Stimulated activated memory B cell treated with anti-CD40 and anti-IgM and Interleukin-4, amounts not matched to agents 10 μg/mL and 1 μg/mL and 100 μg/mL, for 72 hours (primary cell): ENCODE measurements at places on chromosomes 16 and 17.

DNA sequence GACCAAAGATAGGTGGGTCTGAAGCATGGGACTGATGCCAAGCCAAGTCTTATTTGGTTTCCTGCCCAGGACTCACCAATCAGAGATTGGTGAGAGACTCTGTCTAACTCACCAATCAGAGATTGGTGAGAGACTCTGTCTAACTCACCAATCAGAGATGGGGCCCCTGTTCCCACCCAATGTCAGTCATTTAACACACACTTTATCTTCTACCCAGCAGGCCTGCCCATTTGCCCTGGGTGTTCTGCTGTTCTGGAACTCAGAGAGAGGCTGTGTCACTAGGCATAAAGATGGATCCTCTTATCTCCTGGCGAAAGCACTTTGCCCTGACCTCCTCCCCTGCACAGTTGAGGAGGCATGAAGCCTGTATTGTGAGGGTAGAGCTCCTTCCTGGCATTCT, 5.4 kb upstream of the RHOT1 start:
- no peak overlapping the region for H3K4me3 ChIP-seq
- peaks cover 13% of the 10 kb centered on the region for H3K4me1 ChIP-seq
- no peaks in the 10 kb centered on the region for H3K36me3 ChIP-seq
- ATAC-seq = no peak
- no peak overlapping the region for H3K27ac ChIP-seq
- H3K27me3 ChIP-seq = no peaks in the 10 kb centered on the region

DNA sequence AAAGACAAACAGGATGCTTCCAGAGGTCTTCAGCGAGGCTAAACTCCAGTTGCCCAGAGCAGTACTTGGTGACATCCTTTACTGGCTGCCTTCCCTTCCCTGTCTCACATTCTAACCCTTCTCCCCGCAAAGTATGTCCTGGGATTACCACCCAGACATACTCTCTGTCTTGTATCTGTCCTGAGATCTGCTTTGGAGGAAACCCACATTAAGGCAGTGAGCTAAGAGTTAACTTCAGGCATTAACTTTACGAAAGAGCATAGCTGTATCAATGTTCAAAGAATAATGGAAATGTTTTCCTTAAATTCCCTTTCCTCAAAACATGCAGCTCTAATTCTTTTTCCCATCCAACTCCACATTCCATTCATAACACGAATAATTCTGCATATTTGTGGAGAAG, 385.2 kb downstream of the NPIPA8 start:
- no peak for ATAC-seq
- H3K36me3 ChIP-seq = no peaks in the 10 kb centered on the region
- H3K4me1 ChIP-seq = peaks cover 18% of the 10 kb centered on the region
- H3K27me3 ChIP-seq = peaks cover 28% of the 10 kb centered on the region
- no peak overlapping the region for H3K27ac ChIP-seq

DNA sequence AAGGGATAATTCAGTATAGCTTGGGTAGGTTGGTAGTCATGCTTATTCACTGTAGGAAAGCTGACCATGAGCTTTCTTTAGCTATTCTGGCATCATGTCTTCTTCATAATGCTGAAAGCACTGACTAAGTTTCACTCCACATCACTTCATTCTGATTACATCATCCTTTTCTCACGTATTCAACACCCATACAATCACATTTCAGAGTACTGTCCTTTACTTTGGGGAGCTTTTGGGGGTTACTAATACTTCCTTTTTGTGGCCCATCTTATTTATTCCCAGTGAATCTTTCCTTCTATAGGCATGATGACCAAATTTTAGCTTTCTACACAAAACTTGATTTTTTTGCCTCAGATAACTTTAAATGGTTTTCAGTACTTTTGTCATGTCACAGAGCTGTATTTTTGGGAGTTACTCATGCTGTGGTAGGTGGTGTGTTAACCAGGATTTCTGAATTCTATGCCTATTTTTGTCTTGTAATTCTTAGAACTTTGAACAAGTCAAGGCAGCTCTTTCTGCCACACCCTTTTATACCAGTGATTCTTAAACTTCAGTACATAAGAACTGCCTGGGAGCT, 23.5 kb downstream of the TADA2A start:
- ATAC-seq = no peak
- peaks cover 4% of the 10 kb centered on the region for H3K4me1 ChIP-seq
- H3K27me3 ChIP-seq = no peaks in the 10 kb centered on the region
- no peak overlapping the region for H3K4me3 ChIP-seq

DNA sequence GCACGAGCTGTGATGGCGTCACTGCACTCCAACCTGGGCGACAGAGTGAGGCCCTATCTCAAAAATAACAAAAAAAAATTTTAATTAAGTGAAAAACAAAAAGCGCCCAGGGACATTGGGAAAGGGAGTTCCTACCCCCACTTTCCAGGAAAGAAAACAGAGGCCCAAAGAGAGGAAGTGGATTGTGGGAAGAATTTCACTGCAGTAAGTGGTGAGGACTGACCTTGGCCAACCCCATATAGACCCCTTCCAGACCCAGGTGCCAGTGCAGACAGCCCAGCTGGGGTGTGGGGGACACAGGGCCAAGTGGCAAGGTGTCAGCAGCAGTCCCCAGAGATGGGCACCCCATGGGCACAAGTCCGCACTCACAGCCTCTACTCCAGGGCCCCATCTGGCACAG, 29.0 kb upstream of the KRT17 start:
- no peak overlapping the region for H3K4me3 ChIP-seq
- H3K36me3 ChIP-seq = no peaks in the 10 kb centered on the region
- H3K27me3 ChIP-seq = peaks cover 18% of the 10 kb centered on the region
- peaks cover 4% of the 10 kb centered on the region for H3K4me1 ChIP-seq

DNA sequence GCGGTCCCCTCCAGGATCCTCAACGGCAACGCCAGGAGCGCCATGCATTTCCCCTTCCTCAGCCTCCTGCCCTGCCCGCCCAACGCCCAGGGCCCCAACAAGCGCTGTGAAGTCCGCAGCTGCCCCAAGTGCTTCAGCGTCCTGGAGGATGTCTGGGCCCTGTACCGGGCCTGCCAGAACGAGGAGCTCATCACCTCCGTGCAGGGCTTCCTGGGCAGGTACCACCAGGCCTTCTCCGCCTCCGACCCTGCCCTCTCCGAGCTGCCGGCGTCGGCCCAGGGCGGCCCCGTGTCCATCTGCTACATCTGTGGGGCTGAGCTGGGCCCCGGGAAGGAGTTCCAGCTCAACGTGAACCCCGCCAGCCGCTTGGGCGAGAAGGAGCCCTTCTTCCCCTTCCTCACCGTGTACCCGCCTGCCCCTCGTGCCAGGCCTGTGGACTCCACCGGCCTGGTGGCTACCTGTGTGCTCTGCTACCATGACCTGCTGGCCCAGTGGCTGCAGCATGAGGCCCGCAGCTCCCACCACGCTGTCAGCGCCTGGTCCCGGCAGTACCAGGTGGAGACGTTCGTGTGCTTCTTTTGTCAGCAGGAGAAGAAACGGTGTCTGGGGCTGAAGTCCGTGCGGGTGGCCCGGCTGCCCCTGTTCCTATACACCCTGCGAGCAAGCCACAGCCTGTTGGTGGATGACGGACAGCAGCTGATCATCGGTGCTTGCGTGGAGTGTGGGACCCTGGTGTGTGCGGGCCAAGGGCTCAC, 58.9 kb upstream of the CIBAR2 start:
- H3K27me3 ChIP-seq = peaks cover 87% of the 10 kb centered on the region
- no peak overlapping the region for H3K27ac ChIP-seq
- H3K36me3 ChIP-seq = no peaks in the 10 kb centered on the region
- H3K4me3 ChIP-seq = no peak overlapping the region
- H3K4me1 ChIP-seq = peaks cover 7% of the 10 kb centered on the region
- ATAC-seq = no peak

GRCh38 chr16:491220-491919, 36.1 kb upstream of the CAPN15 start:
- H3K4me3 ChIP-seq = no peak overlapping the region
- peak; percentile 36 for ATAC-seq
- H3K27me3 ChIP-seq = no peaks in the 10 kb centered on the region
- peaks cover 40% of the 10 kb centered on the region for H3K36me3 ChIP-seq
- H3K4me1 ChIP-seq = no peaks in the 10 kb centered on the region
- no peak overlapping the region for H3K27ac ChIP-seq

DNA sequence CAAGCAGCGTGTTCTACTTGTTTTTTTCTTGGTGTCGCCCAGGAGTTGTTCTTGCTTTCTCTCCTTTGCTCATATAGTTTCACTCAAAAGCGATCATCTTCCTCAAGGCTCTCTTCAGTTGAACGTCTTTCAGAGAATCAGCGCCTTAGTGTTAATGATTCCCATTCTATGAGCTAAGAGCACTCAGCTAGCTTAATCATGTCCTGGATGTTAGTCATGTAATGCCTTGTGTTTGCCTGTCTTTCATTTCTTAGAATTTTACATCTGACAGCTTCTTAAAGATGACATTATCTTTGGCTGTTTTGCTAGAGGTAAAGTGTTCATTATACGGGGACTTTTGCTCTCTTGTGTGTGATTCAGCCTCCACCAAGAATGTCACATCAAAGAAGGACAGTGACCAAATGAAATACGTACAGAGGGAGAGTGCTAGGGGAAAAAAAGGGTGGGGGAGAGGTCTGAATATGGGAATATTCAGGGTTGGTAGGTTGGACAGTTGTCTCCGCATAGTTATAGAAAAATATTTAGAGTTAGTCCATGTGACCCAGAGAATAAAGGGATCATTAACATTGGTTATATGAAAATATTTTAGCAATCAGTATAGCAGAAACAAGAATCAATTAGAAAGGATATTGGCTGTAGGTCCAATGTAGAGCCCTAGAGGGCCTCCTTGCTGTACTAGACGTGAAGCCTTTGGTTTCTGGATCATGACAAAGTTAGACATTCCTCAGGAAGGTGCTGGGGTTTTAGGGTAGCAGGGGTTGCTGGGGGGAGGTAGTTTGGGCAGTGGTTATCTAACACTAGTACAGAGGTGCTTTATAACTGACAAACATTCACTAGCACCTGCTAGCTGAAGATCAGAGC, 31.9 kb upstream of the ANKFN1 start:
- no peaks in the 10 kb centered on the region for H3K27me3 ChIP-seq
- no peak overlapping the region for H3K4me3 ChIP-seq
- no peaks in the 10 kb centered on the region for H3K36me3 ChIP-seq

- H3K27me3 ChIP-seq = no peaks in the 10 kb centered on the region
- ATAC-seq = no peak
- H3K36me3 ChIP-seq = no peaks in the 10 kb centered on the region
- H3K27ac ChIP-seq = no peak overlapping the region
- no peaks in the 10 kb centered on the region for H3K4me1 ChIP-seq
- no peak overlapping the region for H3K4me3 ChIP-seq
Measured at GRCh38 chr17:71234349-71234748, 886.5 kb upstream of the SOX9 start.

DNA sequence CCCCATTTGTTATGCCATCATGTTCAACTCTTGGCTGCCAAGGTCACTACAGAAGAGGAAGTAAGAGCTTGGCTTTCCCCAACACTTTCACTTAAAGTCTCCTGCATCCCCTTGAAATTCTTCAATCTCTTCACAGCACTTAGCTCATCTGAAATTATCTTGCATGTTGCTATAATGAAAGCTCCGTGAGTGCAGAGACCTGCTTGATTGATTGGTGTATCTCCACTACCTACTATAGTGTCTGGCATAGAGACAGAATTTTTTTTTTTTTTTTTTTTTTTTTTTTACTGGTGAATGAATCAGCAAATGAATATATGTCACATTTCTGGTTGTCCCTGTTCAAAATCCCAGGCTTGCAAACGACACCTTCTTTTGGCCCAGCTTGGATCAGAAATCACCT, 1.9 kb upstream of the SDR42E1 start:
- no peak overlapping the region for H3K4me3 ChIP-seq
- peaks cover 17% of the 10 kb centered on the region for H3K36me3 ChIP-seq
- peaks cover 17% of the 10 kb centered on the region for H3K4me1 ChIP-seq
- no peak overlapping the region for H3K27ac ChIP-seq
- ATAC-seq = peak; percentile 53
- peaks cover 2% of the 10 kb centered on the region for H3K27me3 ChIP-seq

GRCh38 chr17:55705847-55706246, 16.8 kb downstream of the TMEM100 start:
- no peaks in the 10 kb centered on the region for H3K36me3 ChIP-seq
- no peak overlapping the region for H3K4me3 ChIP-seq
- H3K27ac ChIP-seq = no peak overlapping the region

DNA sequence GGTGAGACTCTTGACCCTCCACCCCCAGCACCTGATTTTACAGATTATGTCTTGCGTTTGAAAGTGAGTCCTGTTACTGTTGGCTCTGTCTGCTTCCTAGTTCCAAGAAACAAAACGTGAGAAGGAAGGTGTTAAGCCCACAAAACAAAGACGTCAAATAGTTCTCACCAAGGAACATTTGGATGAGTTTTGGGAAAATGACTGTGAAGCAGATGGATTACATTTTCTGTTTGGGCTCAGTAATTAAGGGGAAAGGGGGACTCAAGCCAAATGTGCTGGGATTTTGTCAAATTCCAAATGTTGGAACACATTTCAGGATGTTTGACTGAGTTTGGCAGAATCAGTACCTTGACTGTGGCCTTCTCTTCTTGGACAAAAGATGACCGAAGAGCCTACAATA, 71.2 kb downstream of the PCTP start:
- no peak overlapping the region for H3K4me3 ChIP-seq
- H3K27me3 ChIP-seq = no peaks in the 10 kb centered on the region
- no peaks in the 10 kb centered on the region for H3K4me1 ChIP-seq
- no peak overlapping the region for H3K27ac ChIP-seq
- no peaks in the 10 kb centered on the region for H3K36me3 ChIP-seq

- H3K36me3 ChIP-seq = peaks cover 21% of the 10 kb centered on the region
- peak; percentile 39 for ATAC-seq
- peaks cover 18% of the 10 kb centered on the region for H3K4me1 ChIP-seq
- peak overlapping the region; percentile 72 for H3K27ac ChIP-seq
- H3K27me3 ChIP-seq = no peaks in the 10 kb centered on the region
Measured at GRCh38 chr17:79075446-79075750, 774 bp downstream of the ENGASE start.

DNA sequence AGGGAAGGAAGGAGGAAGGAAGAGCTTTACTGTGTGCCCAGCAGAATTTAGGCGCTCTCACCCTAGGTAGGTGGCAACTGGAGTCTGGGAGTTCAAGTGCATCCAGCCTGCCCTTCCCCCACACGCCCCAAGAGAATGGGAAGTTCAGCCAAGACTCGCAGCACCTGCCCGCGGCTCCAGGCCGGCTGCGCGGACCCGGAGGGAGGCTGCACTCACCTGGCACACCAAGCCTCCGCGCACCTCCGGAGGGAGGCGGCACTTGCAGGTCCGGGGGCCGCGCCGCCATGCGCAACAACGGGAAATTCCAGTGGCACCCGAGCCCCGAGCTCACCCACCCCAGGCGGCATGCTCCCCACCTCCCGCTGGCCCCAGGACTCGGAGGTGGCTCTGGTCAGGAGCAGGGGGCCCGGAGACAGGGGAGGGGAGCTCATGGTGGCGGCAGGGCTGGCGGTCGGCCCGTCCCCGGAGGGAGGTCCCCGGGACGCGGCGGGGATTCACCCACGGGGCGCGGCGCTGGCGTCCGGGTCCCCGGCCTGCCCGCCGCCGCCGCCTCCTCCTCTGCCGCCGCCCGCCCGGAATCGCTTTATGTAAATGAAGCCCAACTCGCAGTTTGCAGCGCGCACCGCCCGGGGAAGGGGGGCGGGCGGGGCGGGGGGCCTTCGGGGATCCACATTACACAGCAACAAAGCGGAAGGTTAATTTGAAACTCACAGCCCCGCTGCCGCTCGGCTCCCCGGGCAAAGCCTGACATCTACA, at the start of gene ZFHX3:
TSS of gene ZFHX3 (minus strand) at position 593 of the 756 bp plus-strand sequence. CDS start 87,983 bp downstream, outside the sequence.
- H3K27ac ChIP-seq = peak within 1 kb of the TSS; percentile 69
- H3K36me3 ChIP-seq = no peaks in the 10 kb centered on the region
- ATAC-seq = peak; percentile 83
- no peaks in the 10 kb centered on the region for H3K27me3 ChIP-seq
- H3K4me1 ChIP-seq = peaks cover 30% of the 10 kb centered on the region
